ENCODE measurements at places on chromosomes 7 and 10. TPM values are rescaled to one million over a fixed set of nuclear protein-coding genes. Genes with fewer than 3 reads are reported as not detected.

SOSTDC1 gene
- 2.1 TPM for total RNA-seq

SLC16A9 gene
- total RNA-seq = 0.44 TPM

MALRD1 gene
- 1.3 TPM for total RNA-seq

DNA sequence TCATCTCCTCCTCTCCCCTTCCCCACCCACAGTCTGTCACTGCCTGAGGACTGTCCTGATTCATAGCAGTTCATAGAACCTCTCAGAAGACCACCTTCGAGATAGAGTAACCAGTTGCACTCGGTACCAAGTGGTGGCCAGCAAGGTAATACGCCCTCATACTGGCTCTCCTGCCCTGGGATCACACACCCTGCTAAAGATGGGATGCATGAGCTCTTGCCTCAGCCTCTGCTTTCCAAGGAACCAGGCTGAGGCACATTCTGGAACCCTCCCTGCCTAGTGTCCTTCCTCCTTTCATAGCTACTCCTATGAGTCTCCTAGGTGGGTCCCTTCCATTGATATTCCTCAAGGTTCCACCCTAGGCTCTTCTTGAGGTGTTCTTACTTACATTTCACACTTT, 15.5 kb downstream of the CFAP43 start:
- DNase-seq = no peak

GRCh38 chr7:48351900-48352299, 180.6 kb downstream of the ABCA13 start:
- no peak for DNase-seq

DNA sequence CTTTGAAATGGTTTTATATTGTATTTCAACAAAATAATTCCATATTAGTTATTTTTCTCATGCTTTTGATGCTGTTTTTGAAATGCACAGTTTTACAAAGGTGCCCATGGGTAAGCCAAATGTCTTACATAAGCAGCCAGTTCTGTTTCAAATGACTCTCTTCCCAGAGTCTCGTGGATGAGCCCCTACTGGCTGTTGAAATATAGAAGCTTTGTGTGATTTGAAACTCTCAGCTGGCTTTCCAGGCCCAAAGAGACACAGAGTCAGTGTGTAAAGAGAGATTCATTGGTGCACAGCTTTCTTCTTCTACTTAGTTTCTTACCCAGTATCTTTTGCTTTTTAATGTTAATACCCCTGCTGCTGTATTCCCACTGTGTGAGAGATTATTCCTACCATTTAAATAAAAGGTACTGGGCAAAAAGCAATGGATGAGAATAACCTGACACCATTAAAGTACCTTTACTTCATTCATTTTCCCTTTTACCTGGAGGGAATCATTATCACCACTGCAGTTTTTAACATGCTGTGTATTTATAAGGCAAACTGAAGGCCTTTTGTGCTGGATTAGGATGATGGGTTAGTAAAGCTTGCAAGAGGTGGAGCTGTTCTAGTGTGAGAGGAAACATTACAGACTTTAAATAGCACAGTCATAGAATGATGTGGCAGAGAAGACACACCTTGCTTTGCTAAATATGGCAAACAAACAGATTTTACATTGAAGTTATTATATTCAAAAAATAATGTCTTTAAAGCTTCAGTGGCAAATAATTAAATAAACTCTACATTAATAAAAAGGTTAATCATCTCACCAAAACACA, 415.1 kb downstream of the THSD7A start:
- DNase-seq = no peak

DNA sequence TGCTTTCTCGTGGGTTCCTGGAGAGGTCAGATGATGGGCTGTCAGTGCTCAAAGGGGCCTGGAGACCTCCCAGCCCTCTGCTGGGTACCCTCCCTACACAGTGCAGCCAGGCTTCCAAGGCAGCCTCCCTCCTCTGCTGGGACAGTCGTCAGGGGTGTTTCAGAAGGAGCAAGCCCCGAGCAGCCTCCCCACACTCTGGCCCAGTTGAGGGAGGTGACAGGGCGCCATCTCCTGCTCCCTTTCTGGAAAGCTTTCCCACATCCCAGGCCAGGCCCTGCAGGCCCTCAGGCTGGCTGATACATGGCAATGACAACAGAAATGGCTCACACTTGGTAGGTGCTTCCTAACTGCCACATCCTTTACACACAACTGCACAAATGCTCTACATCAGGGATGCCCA, 32.1 kb downstream of the KCNMA1 start:
- no peak for DNase-seq

DNA sequence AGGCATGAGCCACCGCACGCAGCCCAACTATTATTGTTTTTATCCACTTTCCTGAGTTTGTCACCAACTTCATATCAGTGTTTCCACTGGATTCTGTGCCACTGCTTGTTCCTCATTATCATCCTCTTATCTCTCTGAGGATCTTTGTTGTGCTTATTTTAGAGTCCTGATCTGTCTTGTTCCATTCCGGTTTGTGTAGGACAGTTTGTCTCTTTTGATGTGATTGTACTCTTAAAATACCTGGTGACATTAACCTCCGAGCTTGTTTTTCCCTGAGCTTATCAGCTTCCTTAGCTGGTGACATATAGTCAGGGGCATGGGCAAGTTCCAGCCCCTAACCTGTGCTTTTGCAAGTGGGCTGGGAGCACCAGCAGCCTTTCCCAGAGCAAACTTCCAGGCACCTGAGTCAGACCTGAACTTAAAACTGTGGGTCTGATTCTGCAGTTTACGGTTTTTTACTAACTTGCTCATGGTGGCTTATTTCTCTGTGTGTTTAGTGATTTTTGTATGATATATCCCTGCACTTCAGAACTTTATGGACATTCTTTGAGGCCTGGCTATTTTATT, 23.1 kb upstream of the FMC1 start:
- no peak for DNase-seq

Data from tibial nerve (tissue), 4 donors.